H1 (cell line): ENCODE measurements at places on chromosomes 6 and 20. TPM values are rescaled to one million over a fixed set of nuclear protein-coding genes. Genes with fewer than 3 reads are reported as not detected.

GRCh38 chr6:7504041-7504440 lies 37.4 kb upstream of the DSP start:
- no peak overlapping the region for H3K27ac ChIP-seq
- no peaks in the 10 kb centered on the region for H3K27me3 ChIP-seq
- no peaks in the 10 kb centered on the region for H3K36me3 ChIP-seq
- no peak for DNase-seq
- peaks cover 6% of the 10 kb centered on the region for H3K4me1 ChIP-seq

DNA sequence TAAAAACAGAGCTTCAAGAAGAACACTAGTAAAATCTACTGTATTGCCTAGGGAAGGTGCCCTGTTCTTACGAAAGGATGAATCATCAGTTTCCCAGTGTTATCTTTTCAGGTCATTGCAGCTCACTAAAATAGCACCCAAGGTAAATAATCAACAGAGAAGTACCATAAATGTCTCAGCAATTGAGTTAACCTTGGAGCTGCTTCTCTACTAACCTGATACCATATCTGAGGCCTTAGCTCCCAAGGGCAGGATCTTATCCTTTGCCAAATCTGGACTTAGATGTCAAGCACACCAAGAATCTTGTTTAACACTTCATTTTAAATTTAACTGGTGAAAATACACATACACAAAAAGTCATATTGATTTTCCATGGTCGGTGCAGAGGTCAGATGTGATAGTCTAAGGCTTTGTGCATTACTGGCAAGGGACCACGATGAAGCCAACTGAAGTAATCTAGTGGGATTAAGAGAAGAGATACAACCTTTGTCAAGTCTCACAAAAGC lies 81.5 kb downstream of the EDN1 start:
- no peaks in the 10 kb centered on the region for H3K4me1 ChIP-seq
- no peak overlapping the region for H3K27ac ChIP-seq
- H3K36me3 ChIP-seq: no peaks in the 10 kb centered on the region
- DNase-seq: no peak
- no peak overlapping the region for H3K4me3 ChIP-seq

DNA sequence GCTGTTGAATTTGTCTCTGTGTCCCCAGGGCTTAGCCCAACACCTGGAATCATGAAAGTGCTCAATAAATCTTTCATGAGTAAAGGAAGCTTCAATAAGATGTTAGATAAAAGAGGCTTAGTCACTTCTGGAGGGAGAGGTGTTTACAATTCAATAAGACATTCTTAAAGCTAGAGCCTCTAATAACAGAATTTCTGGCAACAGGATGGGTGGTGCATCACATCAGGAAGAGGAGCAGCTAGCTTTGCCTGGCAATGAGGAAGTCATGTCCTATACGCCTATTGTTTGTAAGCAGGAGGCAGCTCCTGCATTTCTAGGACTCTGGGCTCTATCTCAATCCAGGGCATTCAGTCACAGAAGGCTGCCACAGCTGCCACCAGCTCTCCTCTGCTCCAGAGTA lies 638.5 kb downstream of the EPM2A start:
- no peaks in the 10 kb centered on the region for H3K36me3 ChIP-seq
- DNase-seq: no peak
- H3K4me1 ChIP-seq: no peaks in the 10 kb centered on the region

GRCh38 chr6:42251911-42252637 lies 34.4 kb upstream of the MRPS10 start:
- peaks cover 7% of the 10 kb centered on the region for H3K4me1 ChIP-seq
- H3K27ac ChIP-seq: no peak overlapping the region
- peaks cover 54% of the 10 kb centered on the region for H3K36me3 ChIP-seq

DNA sequence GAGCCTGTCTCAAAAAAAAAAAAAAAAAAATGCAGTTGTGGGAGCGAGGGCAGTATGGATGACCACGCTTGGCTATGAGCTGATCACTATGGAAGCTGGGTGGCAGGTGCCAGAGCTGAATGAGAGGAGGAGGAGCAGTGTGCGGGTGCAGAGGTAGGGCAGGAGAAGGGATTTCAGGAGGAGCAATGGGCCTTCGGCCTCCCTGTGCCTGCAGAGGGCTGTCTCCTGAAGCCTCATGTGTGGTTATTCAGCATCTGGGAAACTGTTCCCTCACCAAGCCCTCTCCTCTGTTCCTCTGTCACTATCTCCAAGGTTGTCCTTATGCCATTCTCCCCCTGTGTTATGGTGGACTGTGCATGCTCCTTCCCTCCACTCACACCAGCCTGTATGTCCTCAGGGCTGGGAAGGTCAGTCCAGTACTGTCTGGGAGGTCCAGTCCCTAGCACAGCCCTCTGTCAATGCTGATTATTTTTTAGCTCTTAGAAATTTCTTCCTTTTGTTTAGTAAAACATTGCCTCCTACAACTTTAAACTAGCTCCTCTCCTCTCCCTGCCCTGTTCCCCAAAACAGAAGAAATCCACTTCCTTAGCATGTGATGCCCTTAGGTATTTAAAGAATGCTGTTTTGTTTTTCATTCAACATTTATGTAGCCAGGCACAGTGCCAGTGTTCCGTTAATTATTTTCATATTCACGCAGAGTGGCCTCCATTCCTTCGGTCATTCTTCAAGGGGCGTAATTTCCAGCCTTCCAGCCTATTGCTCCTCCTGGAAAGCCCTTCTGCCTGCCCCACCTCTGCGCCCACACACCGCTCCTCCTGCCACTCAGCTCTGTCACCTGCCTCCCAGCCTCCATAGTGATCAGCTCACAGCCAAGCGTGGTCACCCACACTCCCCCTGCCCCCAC lies 48.9 kb downstream of the CNBD2 start:
- H3K4me3 ChIP-seq: no peak overlapping the region
- DNase-seq: no peak
- no peaks in the 10 kb centered on the region for H3K36me3 ChIP-seq
- peaks cover 6% of the 10 kb centered on the region for H3K4me1 ChIP-seq
- no peak overlapping the region for H3K27ac ChIP-seq

DNA sequence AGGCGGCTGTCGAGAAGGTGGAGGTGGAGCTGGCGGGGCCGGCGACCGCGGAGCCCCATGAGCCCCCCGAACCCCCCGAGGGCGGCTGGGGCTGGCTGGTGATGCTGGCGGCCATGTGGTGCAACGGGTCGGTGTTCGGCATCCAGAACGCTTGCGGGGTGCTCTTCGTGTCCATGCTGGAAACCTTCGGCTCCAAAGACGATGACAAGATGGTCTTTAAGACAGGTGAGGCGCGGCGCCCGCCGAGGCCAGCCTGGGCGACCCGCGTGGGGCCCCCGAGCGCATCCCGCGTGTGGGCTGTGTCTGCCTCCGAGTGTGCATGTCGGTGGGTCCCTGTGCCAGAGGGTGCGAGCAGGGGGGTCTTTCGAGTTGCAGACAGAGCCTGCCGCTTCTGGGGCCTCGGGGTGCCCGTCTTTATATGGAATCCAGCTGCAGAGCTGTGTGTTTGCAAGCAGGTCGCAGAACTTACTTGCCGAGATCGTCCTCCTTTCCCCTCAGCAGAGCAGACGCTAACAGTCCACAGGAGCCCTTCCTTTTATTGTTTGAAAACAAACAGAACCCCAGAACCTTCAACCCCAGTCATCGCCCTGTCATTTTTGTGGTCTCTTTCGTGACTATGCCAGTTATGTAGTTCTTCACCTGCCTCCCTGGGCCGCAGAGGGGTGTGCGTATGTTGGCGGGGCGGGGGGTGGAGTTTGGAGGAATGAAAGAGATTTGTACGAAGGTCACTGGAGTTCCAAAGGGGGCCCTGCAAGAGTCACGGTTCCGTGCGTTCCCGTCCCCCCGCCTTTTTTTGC lies 766 bp downstream of the SLC16A10 start:
- peaks cover 14% of the 10 kb centered on the region; the same call in 1 of the 2 replicates for H3K4me1 ChIP-seq
- H3K27ac ChIP-seq: no peak overlapping the region
- H3K4me3 ChIP-seq: peak overlapping the region; percentile 77
- H3K27me3 ChIP-seq: peaks cover 5% of the 10 kb centered on the region
- no peaks in the 10 kb centered on the region for H3K36me3 ChIP-seq

DNA sequence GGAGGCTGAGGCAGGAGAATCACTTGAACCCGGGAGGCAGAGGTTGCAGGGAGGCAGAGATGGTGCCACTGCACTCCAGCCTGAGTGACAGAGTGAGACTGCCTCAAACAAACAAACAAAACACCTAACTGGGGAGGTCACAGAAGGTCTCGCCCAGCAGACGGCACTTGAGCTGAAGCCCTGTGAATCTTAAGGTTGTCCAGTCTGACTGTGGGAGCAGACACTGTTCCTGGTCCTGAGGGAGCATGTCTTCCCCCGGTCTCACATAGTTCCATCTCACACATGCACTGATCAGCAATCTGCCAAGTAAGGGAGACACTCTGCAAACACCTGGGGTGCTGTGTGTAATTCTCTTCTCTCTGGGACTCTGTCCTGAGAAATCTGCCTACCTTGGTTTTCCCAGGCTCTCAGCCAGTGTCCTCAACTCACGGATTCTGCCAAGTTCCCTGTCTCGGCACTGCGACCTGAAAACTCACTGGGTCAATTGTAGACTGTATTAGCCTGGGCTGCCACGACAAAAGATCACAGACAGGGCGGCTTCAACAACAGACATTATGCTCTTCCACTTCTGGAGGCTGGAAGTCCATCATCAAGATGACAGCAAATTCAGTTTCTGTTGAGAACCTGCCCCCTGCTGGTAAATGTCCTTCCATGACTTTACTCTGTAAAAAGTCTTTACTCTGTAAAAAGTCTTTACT lies 94.3 kb downstream of the JPH2 start:
- H3K4me1 ChIP-seq: no peaks in the 10 kb centered on the region
- DNase-seq: no peak
- H3K36me3 ChIP-seq: no peaks in the 10 kb centered on the region
- no peak overlapping the region for H3K4me3 ChIP-seq
- H3K27ac ChIP-seq: no peak overlapping the region
- no peaks in the 10 kb centered on the region for H3K27me3 ChIP-seq

DNA sequence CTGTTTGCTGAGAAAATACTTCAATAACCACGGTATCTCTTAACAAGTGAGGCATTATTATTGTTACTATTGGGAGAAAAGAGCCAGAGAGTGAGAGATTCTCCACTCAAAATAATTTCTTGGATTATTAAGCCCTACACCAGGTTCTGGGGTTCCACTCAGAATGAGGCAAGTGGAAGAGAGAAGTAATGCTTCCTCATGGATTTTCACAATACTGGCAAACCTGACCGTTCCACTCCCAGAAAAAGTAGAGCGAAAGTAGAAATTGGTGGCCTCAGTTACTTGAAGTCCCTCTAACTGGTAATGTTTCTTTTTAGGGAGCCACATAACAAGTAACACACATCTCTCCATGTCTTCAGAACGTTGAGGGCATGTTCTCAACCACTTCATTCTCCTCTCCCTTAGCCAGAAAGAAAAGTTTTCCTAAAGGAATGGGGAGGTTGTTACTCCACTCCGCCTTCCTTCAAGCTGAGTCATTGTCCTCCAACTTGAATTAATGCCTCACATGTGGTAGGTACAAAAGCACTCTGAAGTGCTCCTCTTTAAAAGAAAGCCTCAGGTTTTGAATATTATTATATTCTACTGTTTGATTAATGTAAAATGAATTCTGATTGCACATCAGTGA lies 1.9 kb downstream of the BAG2 start:
- peaks cover 7% of the 10 kb centered on the region for H3K4me1 ChIP-seq
- H3K36me3 ChIP-seq: no peaks in the 10 kb centered on the region
- no peak overlapping the region for H3K27ac ChIP-seq
- no peaks in the 10 kb centered on the region for H3K27me3 ChIP-seq
- H3K4me3 ChIP-seq: peak overlapping the region; percentile 25; the same call in 1 of the 2 replicates

ENPP1 gene
- polyA plus RNA-seq: 6.9 and 10.1 TPM in 2 replicates

DEFB124 gene
- polyA plus RNA-seq: not detected in 2 replicates
